ENCODE measurements at places on chromosomes 4 and X.

DNA sequence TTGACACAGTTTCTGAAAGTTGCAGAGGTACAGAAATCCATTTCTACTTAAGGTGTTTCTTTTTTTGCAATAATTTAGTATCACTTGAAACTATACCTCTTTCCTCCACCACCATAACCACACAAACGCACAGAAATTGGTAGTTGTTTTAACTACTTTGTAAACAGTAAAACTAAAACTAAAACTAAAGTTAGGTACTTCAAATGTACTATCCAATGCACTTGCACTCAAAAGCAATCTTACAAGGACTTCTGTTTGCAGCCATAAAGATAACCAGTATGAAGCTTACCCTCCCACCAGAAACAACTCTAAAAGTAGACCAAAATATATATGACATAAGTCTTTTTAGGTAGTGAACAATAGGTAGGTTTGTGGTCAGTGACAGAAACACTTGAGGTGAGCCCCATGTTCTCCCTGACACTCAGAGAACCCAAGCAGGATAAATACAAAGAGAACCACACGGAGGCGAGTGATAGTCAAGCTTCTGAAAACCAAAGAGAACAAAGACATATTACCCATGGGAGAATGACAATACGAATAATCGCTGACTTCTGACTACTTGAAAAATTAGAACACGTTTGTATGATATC, 72.2 kb upstream of the VBP1 start:
- no peak for DNase-seq

DNA sequence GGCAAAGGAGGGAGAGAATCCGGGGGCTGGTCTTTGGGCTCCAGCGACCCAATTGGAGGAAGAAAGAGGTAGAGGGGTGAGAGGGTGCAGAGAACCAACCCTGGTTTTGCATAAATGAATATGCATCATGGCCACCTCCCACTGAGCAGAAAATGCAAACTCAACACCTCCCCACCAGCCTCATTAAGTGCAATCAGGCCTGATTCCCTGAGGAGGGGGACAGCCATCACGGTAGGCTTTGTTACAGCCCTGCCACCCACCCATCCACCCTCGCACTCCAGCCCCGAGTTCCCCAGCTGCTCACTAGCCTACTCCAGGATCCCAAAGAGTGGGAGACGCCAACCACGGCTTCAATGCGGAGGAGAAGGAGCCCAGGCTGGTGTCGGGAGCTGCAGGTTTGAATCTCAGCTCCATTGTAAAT, 48.3 kb upstream of the MAN2B2 start:
- no peak for DNase-seq

DNA sequence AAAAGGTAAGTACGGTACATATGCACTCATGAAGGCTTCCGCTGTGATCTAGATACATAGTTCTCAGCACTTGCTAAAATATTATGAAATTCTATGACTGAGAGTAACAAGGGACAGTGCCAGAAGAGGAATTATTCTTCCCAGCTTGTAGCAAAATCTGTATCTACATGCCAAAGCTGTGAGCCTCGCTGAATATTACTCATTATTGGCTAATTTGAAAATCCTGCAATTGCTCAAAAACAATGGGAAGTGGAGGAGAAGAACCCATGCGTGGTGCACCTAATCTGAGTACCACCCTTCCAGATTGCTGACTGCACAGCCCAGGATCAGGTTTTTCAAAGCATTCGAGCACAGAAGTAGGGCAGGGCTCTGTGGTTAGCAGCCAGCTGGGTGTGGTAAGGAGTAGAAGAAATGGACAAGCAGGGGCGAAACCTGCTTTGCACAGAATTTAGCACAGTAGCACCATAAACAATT, 17.4 kb upstream of the PDCL2 start:
- DNase-seq = no peak

DNA sequence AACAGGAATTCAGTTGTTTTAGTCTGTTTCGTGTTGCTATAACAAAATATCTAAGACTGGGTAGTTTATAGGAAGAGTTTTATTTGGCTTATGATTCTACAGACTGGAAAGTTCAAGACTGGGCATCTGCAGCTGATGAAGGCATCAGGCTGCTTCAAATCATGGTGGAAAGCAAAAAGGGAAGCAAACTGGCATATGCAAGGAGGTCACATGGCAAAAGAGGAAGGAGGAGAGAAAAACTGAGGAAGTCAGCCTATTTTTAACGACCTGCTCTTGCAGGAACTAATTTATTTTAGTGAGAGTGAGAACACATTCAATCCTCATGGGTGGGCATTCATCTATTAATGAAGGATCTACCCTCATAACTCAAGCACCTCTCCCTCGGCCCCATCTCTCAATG, 363.1 kb upstream of the HS3ST1 start:
- DNase-seq = no peak

- no peak for DNase-seq
These were observed 91.3 kb downstream of the MFAP3L start for GRCh38 chr4:169934794-169935429.

GRCh38 chr4:81307991-81308390, 93.0 kb upstream of the PRKG2 start:
- DNase-seq = no peak
